ENCODE measurements at places on chromosomes 1 and 21. TPM values are rescaled to one million over a fixed set of nuclear protein-coding genes. Genes with fewer than 3 reads are reported as not detected.

WRAP73 gene
- total RNA-seq, result 46.8 TPM

WNT9A gene
- not detected for total RNA-seq

DNA sequence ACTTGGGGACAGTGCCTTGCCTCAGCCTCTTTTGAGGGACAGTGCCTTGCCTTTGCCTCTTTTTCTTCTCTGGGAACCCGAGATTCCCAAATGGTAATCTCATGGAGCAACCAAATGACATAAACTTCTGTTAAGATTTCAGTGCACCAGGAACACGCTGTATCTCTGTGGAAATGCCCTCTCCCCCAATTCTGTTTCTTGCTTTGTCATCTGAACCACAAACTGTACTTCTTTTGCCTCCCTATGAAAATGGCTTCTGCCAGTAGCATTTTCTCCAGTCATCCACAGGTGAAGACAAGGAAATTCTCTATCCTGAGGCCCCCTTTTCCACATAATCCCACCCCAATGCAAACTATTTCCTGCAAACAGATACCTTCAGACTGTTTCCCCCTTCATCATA, 66.3 kb downstream of the OMA1 start:
- H3K4me1 ChIP-seq, result peaks cover 17% of the 10 kb centered on the region
- DNase-seq, result no peak
- H3K27ac ChIP-seq, result no peak overlapping the region
- H3K36me3 ChIP-seq, result peaks cover 23% of the 10 kb centered on the region

GRCh38 chr1:182279724-182280503, 111.7 kb downstream of the GLUL start:
- no peak for DNase-seq
- H3K27me3 ChIP-seq, result no peaks in the 10 kb centered on the region
- H3K4me1 ChIP-seq, result peaks cover 3% of the 10 kb centered on the region
- no peaks in the 10 kb centered on the region for H3K36me3 ChIP-seq

MLLT11 gene
- total RNA-seq, result 4.9 TPM

KLHDC8A gene
- total RNA-seq, result not detected

DNA sequence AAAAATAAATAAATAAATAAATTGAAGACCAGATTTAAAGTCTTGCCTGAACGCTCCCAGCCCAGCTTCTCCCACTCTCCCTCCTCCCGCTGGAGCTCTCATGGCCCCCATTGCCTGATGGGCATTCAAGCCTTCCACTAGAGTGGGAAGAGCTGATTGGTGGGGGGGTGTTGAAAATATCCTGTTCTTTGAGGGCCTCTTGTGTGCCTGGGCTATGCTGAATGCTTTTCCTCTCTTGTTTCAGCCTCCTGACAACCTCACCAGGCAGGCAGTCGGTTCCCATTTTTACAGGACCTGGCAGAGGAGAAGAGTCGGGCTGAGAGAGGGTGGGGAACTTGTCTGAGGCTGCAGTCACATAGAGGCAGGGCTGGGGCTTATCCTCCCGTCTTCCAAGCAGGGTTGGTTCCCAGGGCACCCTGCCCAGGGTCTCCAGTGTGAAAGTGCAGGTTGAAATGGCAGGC, 59.2 kb upstream of the SSBP3 start:
- no peaks in the 10 kb centered on the region for H3K36me3 ChIP-seq
- H3K4me1 ChIP-seq, result peaks cover 39% of the 10 kb centered on the region
- DNase-seq, result no peak

MYCL gene
- total RNA-seq, result not detected

GRCh38 chr1:178881950-178882349, 11.1 kb upstream of the ANGPTL1 start:
- H3K27me3 ChIP-seq, result no peaks in the 10 kb centered on the region
- H3K27ac ChIP-seq, result no peak overlapping the region
- DNase-seq, result no peak
- H3K4me3 ChIP-seq, result no peak overlapping the region
- peaks cover 10% of the 10 kb centered on the region for H3K36me3 ChIP-seq
- H3K4me1 ChIP-seq, result no peaks in the 10 kb centered on the region

GRCh38 chr1:2980073-2980791, 41.0 kb upstream of the ACTRT2 start:
- no peaks in the 10 kb centered on the region for H3K4me1 ChIP-seq
- H3K36me3 ChIP-seq, result no peaks in the 10 kb centered on the region
- H3K27ac ChIP-seq, result no peak overlapping the region
- no peak overlapping the region for H3K4me3 ChIP-seq
- no peak for DNase-seq

GRCh38 chr1:116854716-116855115, 55.0 kb upstream of the PTGFRN start:
- H3K4me1 ChIP-seq, result peaks cover 15% of the 10 kb centered on the region
- H3K27me3 ChIP-seq, result no peaks in the 10 kb centered on the region

DCDC2B gene
- not detected for total RNA-seq

DNA sequence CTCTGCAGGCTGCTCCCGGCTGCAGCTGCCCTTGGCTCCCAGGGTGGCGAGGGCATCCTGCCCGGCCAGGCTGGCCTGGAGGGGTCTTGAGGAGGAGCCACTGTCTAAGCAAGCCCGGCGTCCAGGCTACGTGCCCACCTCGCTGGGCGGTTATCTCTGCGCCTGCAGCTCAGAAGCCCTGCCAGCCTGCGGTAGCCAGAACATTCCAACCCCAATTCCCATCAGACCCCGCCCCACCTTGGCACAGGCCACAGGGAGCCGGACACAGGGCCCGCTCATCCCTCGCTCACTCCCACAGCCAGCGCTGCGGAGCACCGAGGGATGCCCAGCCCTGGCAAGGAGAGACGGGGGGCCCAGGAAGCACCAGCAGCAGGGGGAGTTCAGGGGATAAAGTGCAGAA, 53.9 kb downstream of the MEGF6 start:
- no peak for DNase-seq
- H3K27me3 ChIP-seq, result peaks cover 1% of the 10 kb centered on the region
- H3K4me3 ChIP-seq, result no peak overlapping the region
- no peaks in the 10 kb centered on the region for H3K36me3 ChIP-seq
- H3K27ac ChIP-seq, result no peak overlapping the region
- H3K4me1 ChIP-seq, result peaks cover 2% of the 10 kb centered on the region

- H3K27ac ChIP-seq, result no peak overlapping the region
- H3K4me1 ChIP-seq, result no peaks in the 10 kb centered on the region
- H3K4me3 ChIP-seq, result no peak overlapping the region
- no peaks in the 10 kb centered on the region for H3K27me3 ChIP-seq
- DNase-seq, result no peak
Observed at GRCh38 chr1:169727307-169727706, 6.6 kb downstream of the SELE start.

ATF6 gene
- total RNA-seq, result 24.3 TPM

SPRR2E gene
- total RNA-seq, result not detected

PIP5K1A gene
- total RNA-seq, result 52.5 TPM

GRCh38 chr1:234604495-234605398, 5.2 kb downstream of the IRF2BP2 start:
- peak overlapping the region; percentile 98 for H3K27ac ChIP-seq
- H3K36me3 ChIP-seq, result peaks cover 25% of the 10 kb centered on the region
- peak overlapping the region; percentile 94 for H3K4me3 ChIP-seq
- no peak for DNase-seq
- peaks cover 37% of the 10 kb centered on the region for H3K4me1 ChIP-seq
- no peaks in the 10 kb centered on the region for H3K27me3 ChIP-seq

DNA sequence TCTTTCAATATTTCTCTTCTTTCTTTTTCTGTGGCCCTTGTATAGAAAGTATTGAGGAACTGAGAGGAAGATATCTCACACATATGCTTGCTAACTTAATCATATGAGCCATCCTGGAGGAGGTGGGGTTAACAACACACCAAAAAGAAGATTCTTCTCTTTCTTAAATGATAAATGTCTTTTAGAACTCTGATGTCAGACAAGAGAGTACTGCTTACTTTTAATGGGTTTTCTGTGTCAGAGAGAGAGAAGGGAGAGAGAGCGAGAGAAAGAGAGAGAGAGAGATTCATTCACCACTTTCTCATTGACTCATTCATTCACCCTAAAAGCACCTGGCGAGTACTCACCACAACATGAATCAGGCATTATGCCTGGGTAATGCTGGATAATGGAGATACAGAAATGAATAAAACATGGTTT, 250.3 kb upstream of the SGIP1 start:
- no peaks in the 10 kb centered on the region for H3K36me3 ChIP-seq
- H3K4me1 ChIP-seq, result peaks cover 33% of the 10 kb centered on the region
- no peaks in the 10 kb centered on the region for H3K27me3 ChIP-seq
- no peak for DNase-seq

PLA2G2F gene
- not detected for total RNA-seq

GRCh38 chr21:15826147-15826780, 96.5 kb downstream of the USP25 start:
- DNase-seq, result peak; percentile 41
- H3K36me3 ChIP-seq, result peaks cover 51% of the 10 kb centered on the region
- H3K27me3 ChIP-seq, result no peaks in the 10 kb centered on the region
